ENCODE measurements at places on chromosomes 1 and 21.

DNA sequence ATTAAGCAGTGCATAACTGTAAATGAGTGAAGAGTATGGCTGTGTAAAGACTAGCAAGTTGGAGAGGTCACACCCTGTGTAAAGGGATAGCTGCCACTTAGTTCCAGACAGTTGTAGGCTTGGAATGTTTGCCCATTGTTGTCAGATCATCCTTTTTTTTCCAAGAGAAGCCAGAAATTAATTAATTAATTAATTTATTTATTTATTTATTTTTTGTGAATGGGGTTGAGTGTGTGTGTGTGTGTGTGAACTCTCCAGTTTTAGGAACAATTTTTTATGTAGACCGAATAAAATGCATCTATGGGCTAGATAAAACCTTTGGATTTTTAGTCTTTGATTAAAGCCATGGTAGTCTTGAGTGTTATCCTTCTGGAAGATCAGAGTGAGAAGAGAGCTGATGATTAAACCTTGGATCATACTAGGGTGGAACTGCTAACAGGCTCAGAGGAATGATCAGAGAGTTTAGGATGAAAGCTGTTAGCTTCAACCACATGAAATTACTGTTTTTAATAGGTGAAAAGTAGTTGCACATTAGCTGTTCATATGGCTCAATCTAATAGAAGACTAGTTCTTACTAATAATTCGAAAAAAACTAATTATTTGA is 58.4 kb downstream of the OSBPL9 start:
- DNase-seq = no peak

GRCh38 chr1:31856140-31856539 is 40.3 kb upstream of the SPOCD1 start:
- no peak for DNase-seq

DNA sequence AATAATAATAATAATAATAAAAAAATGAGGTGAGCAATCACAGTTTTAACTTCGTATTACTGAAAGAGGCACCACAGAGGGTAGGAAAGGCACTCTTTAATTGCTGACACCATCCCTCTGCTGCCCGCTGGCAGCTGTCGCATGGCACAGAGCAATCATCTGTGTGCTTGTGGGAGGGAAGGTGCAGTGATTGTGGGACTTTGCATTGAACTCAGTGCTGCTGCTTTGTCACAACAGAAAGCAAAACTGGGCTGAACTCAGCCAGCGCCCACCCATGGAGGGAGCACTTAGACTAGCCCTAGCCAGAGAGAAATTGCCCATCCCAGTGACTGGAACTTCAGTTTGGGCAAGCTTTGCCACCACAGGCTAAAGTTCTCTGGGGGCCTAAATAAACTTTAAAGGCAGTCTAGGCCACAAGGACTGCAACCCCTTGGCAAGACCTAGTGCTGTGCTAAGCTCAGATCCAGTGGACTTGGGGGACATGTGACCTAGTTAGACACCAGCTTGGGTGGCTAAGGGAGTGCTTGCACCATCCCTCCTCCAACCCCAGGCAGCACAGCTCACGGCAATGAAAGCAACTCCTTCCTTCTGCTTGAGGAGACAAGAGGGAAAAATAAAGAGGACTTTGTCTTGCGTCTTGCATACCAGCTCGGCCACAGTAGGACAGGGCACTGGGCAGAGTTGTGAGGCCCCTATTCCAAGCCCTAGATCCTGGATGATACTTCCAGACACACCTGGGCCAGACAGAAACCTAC is 59.3 kb downstream of the WDR4 start:
- DNase-seq = no peak

DNA sequence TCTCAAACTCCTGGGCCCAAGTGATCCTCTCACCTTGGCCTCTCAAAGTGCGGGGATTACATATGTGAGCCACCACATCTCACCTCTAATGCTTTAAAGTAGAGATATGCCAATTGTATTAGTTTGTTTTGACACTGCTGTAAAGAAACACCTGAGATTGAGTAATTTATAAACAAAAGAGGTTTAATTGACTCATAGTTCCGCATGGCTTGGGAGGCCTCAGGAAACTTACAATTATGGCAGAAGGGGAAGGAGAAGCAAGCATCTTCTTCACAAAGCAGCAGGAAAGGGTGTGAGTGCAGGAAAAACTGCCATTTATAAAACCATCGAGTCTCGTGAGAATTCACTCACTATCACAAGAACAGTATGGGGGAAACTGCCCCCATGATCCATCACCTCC is 3.5 kb upstream of the MYCL start:
- no peak for DNase-seq

- no peak for DNase-seq
These were observed 1422.3 kb downstream of the PLA2G4A start for GRCh38 chr1:188251036-188251435.

- peak; percentile 30 for DNase-seq
These were observed 33.9 kb upstream of the LGALS8 start for GRCh38 chr1:236489710-236490377.

DNA sequence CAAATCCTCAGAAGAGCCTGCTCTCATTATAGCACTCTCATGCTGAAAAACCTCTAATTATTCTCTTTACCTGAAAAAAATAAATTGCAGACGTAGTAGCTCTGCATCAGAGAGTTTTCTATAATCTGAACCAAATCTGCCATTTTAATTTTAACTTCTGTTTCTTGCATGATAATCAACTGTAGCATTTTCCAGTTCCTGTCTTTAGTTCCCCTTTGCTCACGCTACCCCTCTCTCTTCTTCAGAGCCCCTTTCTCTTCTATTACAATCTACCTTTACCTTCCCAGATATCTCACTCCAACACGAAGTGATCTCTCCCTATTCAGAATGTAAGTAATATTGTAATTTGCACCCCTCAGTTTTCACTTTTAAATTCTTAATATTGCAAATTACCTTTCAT is 31.4 kb downstream of the FMO1 start:
- no peak for DNase-seq

DNA sequence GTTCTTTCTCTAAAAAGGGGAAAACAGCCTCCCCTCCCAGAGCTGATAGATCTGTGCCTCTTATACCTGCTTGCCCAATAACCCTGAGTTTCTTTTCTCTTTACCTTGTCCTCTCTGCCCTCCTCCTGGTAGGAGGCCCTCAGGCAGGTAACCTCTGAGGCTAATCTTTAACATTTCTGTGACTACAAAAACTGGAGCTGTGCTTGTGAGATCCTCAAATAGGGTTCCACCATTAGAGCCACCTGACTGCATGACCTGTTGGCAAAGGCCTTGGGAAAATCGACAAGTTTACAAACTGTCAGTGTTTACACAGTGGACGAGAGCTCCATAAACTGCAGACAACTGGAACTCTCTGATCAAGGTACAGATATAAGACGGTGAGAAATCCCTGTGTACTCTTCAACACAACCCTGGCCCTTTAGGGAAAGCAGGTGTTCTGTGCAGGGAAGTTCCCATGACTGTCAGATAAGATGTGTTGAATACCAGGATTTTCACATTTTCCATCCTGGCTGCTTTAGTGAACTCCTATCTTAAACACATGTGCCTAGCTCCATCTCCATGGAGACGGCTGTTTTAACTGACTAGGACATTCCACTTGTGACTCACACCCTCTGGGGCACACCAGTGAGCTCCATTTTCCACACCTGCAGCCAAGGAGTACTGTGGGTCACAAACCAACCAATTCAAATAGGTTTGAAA is 38.3 kb downstream of the ECE1 start:
- no peak for DNase-seq

GRCh38 chr1:931380-932172 is 7.9 kb downstream of the SAMD11 start:
- no peak for DNase-seq

DNA sequence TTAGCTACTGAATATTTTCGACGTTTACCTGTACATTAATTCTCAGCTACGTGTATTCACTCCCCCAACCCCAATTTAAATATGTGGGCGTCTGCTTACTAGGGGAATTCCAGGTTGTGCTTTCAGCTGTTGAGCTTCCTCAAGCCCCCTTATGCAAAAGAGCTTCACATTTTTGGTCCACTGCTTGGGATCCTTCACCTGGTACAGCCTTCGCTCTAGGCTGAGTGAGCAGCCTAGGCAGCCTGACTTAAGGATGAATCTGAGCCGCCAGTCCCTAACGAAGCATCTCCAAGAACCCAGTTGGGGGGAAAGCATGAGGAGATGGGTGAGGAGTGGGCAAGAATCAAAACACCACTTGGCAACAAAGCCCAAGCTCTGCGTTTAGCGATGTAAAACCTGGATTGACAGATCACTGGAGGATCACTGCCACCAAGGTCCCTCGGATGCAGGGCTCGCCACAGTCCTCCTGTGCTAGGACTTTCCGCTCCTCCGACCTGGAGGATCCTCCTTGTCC is 674 bp downstream of the BCL10 start:
- no peak for DNase-seq
